Astrocyte (in vitro differentiated cells and primary cell): ENCODE measurements at places on chromosomes 7 and 10. TPM values are rescaled to one million over a fixed set of nuclear protein-coding genes. Genes with fewer than 3 reads are reported as not detected.

Gene TMEM176A
- 0.31 TPM in 1 of 2 replicates, not detected in the other for total RNA-seq

DNA sequence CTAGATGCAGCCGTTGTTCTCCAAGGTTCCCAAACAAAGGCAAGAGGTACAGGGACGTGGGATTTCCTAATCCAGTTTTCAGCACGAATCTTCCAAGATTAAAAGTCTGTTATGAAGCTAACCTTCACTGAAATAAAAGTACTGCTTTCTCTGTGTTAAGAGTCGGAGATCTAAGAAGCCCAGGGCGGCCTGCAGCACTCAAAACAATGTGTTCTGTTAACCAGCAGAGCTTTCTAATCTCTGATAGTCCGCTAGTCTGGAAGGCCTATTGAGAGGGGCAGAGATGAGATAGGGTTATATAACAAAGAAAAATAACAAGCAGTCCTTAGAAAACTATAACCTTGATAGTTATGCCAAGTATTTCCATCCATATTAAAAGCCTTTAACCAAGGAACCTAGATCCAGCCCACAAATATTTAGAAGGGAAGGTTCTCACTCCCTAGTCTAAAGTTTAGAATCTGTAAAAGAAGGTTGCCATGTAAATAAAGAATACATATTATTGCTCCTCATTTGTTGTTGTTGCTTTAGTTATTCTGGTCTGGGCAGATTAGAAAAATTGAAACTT lies 106.3 kb upstream of the SVIL start:
- H3K36me3 ChIP-seq: no peaks in the 10 kb centered on the region
- H3K27ac ChIP-seq: no peak overlapping the region
- no peak overlapping the region for H3K4me3 ChIP-seq
- H3K4me1 ChIP-seq: no peaks in the 10 kb centered on the region
- DNase-seq: peak; percentile 48

Gene ITPRID1
- not detected in 2 replicates for total RNA-seq

Gene SFTPA2
- not detected in 2 replicates for total RNA-seq

Gene SOSTDC1
- total RNA-seq: 0.14 and 0.23 TPM in 2 replicates

DNA sequence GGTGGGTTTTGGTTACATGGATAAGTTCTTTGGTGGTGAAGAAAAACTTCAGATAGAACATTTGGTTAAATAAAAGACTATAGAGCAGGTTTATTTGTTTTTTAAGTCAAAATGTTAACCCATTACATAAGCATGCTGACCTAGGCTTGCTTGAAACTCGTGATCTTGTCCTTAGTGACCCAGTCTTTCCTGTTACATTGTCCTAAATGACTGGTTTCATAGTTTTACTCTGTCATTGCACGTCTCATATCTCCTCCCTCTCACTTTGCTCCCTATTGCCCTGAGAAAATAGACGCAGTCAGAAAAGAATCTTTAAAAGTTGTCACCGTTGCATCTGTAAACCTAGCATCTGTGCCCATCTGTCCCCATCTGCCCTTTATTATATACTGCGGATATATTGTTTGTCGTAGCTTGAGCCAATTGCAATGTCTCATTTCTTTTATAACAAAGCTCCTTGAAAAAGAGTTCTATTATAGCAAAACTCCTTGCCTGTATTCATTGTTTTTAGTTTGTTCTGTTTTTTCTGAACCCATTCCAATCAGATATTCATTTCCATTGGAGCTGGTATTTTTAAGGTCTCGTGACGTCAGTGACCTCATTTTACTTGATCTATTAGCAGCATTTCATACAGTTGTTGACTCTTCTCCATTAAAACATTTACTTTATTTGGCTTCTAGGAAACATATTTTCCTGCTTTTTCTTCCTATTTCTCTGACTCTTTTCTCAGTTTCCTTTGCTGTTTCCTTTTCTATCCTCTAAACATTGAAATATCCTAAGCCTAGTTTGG lies 57.3 kb downstream of the HELLS start:
- no peak overlapping the region for H3K27ac ChIP-seq
- DNase-seq: no peak

- peak overlapping the region; percentile 76 for H3K27ac ChIP-seq
- peak; percentile 50 for DNase-seq
- H3K27me3 ChIP-seq: no peaks in the 10 kb centered on the region
Observed at GRCh38 chr10:13758756-13759155, 172.0 kb downstream of the PRPF18 start.

DNA sequence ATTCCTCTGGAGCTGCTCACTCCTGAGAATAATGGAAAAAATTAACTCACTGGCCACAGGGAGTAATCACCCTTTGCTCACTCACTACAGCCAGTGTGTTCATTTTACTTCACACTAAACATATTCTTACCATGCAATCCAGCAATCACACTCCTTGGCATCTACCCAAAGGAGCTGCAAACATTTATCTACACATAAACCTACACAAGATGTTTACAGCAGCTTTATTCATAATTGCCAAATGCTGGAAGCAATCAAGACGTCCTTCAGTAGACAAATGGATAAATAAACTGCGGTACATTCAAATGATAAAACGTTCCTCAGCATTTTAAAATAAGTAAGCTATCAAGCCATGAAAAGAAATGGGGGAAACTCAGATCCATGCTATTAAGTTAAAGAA lies 34.2 kb upstream of the POM121L12 start:
- no peak overlapping the region for H3K4me3 ChIP-seq
- DNase-seq: no peak
- no peak overlapping the region for H3K27ac ChIP-seq
- H3K4me1 ChIP-seq: no peaks in the 10 kb centered on the region
- no peaks in the 10 kb centered on the region for H3K36me3 ChIP-seq
- no peaks in the 10 kb centered on the region for H3K27me3 ChIP-seq

Gene MOGAT3
- total RNA-seq: not detected in 2 replicates

DNA sequence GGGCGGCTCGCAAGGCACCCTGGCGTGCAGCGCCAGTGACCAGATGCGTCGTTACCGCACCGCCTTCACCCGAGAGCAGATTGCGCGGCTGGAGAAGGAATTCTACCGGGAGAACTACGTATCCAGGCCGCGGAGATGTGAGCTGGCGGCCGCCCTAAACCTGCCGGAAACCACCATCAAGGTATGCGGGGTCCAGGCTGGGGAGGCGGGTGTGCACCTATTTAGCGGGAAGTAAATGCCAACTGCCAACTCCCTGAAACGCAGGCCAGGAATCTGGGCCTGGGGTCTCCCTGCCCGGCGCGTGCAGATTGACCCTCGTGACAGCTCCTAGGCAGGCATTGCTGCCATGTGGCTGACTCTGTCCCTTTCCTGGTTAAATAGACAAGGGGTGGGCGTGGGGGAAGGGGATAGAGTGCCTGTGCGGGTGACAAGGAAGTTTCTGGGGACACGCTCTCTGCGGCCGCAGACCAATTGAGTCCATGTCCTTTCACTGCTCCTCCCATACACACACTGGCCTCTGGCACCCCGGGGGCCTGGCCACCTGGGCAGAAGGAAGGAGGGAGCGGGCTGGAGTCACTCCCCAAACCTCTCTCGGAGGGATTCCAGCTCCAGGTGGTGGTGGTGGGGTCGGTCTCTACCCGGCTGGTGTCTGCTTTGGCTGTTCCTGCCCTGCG lies 2.7 kb downstream of the EVX1 start:
- H3K27me3 ChIP-seq: peaks cover 94% of the 10 kb centered on the region
- DNase-seq: no peak
- H3K4me3 ChIP-seq: no peak overlapping the region
- H3K4me1 ChIP-seq: no peaks in the 10 kb centered on the region
- H3K27ac ChIP-seq: no peak overlapping the region
- H3K36me3 ChIP-seq: no peaks in the 10 kb centered on the region

GRCh38 chr10:48945441-48946130 lies 5.9 kb upstream of the LRRC18 start:
- no peaks in the 10 kb centered on the region for H3K36me3 ChIP-seq
- H3K4me3 ChIP-seq: no peak overlapping the region
- no peak overlapping the region for H3K27ac ChIP-seq
- peaks cover 2% of the 10 kb centered on the region for H3K27me3 ChIP-seq

Gene HOXA4
- not detected in 2 replicates for total RNA-seq

- no peak overlapping the region for H3K27ac ChIP-seq
- peaks cover 3% of the 10 kb centered on the region for H3K36me3 ChIP-seq
- H3K27me3 ChIP-seq: no peaks in the 10 kb centered on the region
- H3K4me1 ChIP-seq: peaks cover 6% of the 10 kb centered on the region
- no peak for DNase-seq
- no peak overlapping the region for H3K4me3 ChIP-seq
Observed at GRCh38 chr7:149224352-149224751, 15.1 kb upstream of the ZNF212 start.

Gene HOGA1
- 0.23 and 0.31 TPM in 2 replicates for total RNA-seq

Gene HTR5A
- total RNA-seq: not detected in 2 replicates

DNA sequence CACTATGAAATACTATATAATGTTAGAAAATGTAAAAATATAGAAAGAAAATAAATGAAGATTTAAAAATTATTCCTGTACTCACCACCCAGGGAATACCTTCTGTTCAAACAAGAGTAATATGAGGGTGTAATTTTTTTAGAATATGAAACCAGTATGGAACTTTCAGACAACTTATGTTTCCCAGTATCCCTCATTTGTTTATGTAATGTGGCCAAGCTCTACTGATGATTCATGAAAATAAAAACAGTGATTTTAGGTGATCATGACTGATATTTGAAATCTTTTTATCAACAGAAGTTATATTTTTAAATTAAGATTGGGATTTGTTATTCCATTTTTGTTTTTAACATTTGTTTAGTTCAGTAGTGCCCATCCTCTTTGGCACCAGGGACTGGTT lies 18.8 kb downstream of the SLK start:
- H3K4me3 ChIP-seq: no peak overlapping the region
- H3K27ac ChIP-seq: no peak overlapping the region
- no peaks in the 10 kb centered on the region for H3K4me1 ChIP-seq
- DNase-seq: no peak

DNA sequence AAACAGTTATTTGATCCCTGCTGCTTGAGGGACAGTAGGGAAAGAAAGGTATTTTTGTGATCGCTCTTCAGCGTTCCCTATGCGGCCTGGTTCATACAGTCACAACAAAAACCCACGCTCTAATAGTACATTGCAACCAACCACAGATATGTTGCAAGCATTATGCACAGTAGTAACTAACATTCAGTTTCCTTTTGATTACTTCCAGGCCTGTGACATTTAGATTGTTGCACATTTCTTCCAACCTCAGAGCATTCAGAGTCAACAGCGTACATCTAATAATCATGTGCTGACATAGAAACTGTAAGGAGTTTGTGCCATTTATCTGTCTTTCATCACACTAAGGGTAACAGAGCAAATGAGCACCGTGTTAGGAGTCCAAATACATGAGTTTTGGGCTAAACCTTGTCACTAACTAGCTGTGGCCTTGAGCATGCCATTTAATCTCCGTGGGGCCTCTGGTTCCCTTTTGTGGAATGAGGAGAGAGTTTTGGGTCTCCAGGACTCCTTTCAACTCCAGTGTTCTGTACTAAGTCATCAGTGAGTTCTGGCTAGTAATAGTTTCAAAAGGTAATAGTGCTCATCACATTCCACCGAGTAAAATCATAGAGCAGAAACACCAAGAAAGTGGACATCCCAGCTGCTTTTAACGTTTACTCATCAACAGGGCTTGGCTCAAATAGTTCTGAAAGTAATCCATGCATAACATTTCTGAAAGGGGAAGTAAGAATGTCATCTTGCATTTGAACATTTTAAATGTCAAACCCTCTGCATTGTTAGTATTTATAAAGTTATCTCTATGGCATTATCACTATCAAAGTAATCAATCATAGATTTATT lies 99.0 kb upstream of the FZD1 start:
- DNase-seq: peak; percentile 90
- no peaks in the 10 kb centered on the region for H3K36me3 ChIP-seq
- no peaks in the 10 kb centered on the region for H3K27me3 ChIP-seq
- peaks cover 30% of the 10 kb centered on the region for H3K4me1 ChIP-seq
- H3K4me3 ChIP-seq: peak overlapping the region; percentile 16
- H3K27ac ChIP-seq: peak overlapping the region; percentile 76

DNA sequence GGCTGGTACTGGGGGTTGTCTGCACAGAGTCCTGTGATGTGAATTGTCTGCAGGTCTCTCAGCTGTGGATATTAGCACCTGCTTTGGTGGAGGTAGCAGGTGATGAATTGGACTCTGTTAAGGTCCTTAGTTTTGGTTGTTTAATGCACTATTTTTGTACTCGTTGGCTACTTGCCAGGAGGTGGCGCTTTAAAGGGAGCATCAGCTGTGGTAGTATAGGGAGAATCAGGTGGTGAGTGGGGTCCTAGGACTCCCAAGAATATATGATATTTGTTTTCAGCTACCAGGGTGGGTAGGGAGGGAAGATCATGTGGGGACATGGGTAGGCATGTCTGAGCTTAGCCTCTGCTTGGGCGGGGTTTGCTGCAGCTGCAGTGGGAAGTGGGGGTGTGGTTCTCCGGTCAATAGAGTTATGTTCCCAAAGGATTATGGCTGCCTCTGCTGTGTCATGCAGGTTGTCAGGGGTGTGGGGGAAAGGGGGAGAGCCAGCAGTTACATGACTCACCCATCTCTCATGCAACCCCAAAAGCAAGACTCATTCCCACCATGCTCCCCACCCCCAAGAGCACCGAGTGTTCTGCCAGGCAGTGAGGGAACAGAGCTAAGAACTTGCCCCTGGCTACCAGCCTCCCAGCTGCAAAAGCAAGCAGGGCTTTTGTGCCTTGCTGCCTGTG lies 53.7 kb upstream of the ZNF273 start:
- no peaks in the 10 kb centered on the region for H3K4me1 ChIP-seq
- no peaks in the 10 kb centered on the region for H3K27me3 ChIP-seq
- DNase-seq: peak; percentile 6
- no peak overlapping the region for H3K27ac ChIP-seq
- no peaks in the 10 kb centered on the region for H3K36me3 ChIP-seq

- no peak for DNase-seq
- H3K27me3 ChIP-seq: no peaks in the 10 kb centered on the region
- H3K27ac ChIP-seq: no peak overlapping the region
- no peaks in the 10 kb centered on the region for H3K36me3 ChIP-seq
- no peak overlapping the region for H3K4me3 ChIP-seq
Observed at GRCh38 chr7:139901901-139902300, 72.8 kb downstream of the TBXAS1 start.

DNA sequence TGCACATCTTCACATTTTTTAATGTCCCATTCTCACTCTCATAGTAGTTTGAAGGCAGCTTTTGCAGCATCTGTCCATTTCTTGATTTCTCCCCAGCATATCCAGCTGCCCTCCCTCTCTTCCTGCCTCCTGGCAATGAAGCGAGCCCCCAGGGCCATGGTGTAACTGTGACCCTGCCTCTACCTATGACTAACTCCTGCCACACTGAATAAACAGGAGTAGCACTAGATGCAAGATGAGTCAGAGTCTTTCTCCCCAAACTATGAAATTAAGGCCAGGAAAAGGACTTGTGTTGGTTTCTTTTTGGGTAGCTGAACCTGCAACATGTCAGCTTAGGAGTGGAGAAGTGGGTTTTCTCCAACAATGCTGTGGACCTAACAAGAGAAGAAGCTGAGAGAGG lies 329.0 kb downstream of the RNLS start:
- peak; percentile 87 for DNase-seq
- H3K4me1 ChIP-seq: peaks cover 19% of the 10 kb centered on the region
- H3K36me3 ChIP-seq: no peaks in the 10 kb centered on the region
- no peak overlapping the region for H3K27ac ChIP-seq
